ENCODE measurements at places on chromosomes 12 and 14.

DNA sequence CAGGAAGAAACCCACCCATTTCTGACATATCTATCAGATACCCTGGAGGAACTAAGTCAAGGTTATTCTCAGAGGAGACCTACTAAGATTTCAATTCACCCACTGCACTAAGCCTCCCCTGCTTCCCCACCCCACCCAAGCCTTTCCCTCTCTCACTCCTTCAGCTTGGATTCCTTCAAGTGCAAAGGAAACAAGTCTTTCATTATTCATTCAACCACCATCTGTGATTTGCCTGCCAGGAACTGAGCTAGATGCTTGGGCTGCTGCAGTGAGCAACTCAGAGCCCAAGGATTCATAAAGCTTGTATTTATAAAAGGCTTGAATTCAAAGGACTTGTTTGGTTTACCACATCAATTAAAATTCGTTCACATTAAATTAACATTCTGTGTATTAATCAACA, 161.3 kb downstream of the GXYLT1 start:
- peak; percentile 42 for DNase-seq

GRCh38 chr12:90572778-90573177, 382.2 kb downstream of the CCER1 start:
- no peak for DNase-seq

DNA sequence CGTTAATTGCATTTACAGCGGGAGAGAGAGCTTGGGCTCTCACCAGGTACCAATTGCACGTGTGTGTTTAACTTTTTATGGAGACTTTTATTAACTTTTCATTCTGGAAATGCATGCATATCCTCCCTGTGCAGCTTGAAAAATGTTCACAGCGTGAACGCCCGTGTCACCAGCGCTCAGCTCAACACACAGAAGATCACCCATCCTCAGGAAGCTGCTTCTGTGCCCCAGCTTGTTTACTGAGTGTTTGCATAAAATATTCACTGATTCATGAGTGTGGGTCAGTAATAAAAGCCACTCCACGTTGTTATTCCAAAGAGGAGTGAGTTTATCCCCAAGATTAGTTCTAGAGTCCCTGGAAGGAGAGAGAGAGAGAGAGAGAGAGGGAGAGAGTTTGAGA, 75.5 kb upstream of the FZD10 start:
- DNase-seq, result no peak

GRCh38 chr12:97169889-97170567, 263.0 kb downstream of the NEDD1 start:
- DNase-seq, result no peak

DNA sequence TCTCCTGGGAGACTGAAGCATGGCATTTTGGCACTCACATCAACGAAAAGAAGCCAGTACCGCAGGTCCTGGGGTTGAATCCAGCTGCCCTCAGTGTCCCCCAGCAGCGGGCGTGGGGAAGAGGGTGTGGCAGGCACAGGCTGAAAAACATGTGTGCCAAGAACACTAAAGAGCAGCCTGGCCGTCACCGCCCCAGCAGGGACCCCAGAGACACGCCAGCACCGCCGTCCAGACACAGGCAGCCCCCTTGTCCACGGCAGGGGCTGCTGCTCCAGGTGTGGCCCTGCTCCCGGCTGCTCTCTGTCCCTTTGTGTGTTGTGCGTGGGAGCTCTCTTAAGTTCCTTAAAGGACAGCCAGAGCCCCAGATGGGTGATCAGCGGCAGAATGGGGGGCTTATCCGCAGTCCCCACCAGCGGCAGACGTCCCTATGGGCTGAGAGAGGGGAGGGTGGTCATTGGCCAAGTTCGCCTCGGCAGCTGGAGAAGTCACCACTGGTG, 556 bp downstream of the PHETA1 start:
- no peak for DNase-seq

DNA sequence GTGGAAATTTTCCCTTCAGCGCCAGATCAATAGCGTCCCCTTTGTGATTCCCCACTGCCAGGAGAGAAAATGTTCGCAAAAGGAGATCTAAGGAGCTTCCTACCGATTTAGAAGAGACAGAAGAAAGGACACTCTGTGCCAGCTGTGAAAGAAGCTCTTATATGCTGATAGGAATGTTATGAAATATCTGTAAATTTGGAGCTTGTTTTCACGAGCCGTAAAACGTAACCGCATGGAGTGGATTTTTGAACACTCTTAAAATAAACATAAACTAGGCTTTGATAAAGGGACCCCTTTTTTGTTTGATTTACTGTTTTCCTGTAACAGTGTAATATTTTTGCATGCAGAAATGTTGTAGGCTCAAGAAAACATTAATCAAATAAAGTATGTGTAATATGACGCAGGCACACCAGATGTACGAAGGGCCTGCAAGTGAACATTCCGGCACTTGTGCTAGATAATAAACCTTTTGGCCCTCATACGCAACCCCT, 346.8 kb downstream of the ETNK1 start:
- DNase-seq, result no peak

GRCh38 chr14:71541271-71541670, 391.0 kb upstream of the RGS6 start:
- DNase-seq, result no peak

- DNase-seq, result no peak
Observed at GRCh38 chr12:54929998-54930397, 54.6 kb downstream of the TESPA1 start.

- no peak for DNase-seq
Observed at GRCh38 chr14:92677955-92678354, 70.5 kb downstream of the LGMN start.

GRCh38 chr14:80003138-80003537, 208.2 kb downstream of the DIO2 start:
- peak; percentile 20 for DNase-seq

GRCh38 chr12:132771126-132771838, 9.7 kb upstream of the ANKLE2 start:
- no peak for DNase-seq

GRCh38 chr12:115227137-115227615, 543.2 kb upstream of the TBX3 start:
- peak; percentile 26 for DNase-seq

DNA sequence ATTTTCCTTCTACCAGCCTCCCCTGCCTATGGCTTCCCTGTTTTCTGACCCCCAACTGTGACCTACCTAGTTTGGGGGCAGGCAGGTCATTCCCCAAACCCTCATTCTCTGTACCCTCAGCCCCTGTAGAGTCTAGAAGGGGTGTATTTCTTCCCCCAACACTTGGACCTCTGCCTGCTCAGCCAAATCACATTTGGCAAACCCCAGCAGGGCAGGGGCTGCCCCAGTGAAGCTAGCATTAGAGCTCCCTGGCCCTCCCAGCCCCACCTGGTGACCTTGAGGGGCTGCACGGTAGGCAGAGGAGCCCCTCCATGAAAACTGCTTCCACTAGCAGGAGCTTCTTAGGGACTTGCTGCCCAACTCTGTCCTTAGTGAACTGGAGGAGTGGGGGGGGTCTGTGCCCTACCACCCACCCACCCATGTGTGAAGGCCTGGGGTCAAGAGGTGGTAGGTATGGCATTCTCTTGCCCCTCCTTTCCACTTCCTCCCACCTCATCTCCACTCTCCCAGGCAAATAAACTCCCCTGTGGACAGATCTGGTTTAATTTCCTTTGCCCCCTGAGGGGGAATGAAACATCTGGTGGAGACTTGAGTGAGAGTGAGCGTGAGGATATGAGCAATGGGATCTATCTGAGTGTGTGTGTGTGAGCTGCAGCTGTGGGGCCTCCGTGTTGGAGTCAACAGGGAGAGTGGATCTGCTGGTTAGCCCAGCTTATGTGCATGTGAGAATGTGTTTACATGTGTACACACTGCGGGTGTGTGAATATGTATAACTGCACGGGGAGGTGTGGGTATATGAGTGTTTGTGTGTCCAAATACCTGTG, 1.6 kb downstream of the NXPH4 start:
- DNase-seq, result no peak

DNA sequence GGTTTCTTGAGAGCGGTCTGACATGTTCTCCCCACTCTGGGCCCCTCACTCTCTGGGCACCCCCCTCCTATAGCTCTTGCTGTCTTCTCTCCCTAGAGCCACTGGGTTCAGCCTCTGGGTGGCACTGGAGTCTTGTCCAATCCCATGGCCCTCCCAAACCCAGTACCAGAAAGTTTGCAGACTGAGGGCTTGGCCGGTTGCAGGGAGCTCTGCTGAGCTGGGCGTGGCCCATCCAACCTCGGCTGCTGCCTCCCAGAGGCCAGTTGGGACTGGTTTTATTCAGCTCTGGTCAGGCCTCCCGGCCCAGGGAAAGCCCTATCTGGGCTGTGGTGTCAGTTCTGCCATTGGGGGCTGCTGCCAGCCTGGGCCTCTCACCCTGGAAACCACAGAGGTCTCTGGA, 37.9 kb downstream of the ISCA2 start:
- DNase-seq, result peak; percentile 54

- DNase-seq, result no peak
Observed at GRCh38 chr12:59408431-59408830, 187.4 kb upstream of the SLC16A7 start.
